ENCODE measurements at places on chromosomes 4 and X.

DNA sequence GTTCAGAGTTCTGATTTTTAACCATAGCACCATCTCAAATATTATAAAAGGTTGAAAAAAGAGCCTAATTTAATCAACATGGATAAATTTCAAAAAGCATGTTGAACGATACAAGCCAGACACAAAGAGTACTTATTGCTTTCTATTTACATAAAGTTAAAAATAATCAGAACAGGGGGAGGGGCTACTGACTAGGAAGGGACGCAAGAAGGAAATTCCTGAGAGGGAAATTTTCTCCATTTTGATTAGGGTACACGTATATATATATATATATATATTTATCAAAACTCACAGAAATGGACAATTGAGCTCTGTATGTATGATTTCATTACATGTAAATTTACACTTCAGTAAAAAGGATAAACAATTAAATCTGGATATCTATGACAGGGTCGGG is 482 bp upstream of the MBTPS2 start:
- peak; percentile 6 for DNase-seq

- no peak for DNase-seq
Observed at GRCh38 chrX:99142745-99143144, 1267.3 kb downstream of the PCDH19 start.

- DNase-seq = no peak
Observed at GRCh38 chr4:70833675-70834074, 6.0 kb downstream of the GRSF1 start.

- DNase-seq = no peak
Observed at GRCh38 chr4:2141762-2142451, 82.8 kb downstream of the NAT8L start.
